Psoas muscle (tissue), 8 donors: ENCODE measurements at places on chromosomes 13 and 19. TPM values are rescaled to one million over a fixed set of nuclear protein-coding genes. Genes with fewer than 3 reads are reported as not detected.

The ZNF524 gene
- 24.8 TPM for total RNA-seq

The NOP53 gene
- total RNA-seq = 101 TPM

The LTBP4 gene
- 43.3 TPM for total RNA-seq

The TTYH1 gene
- not detected for total RNA-seq

The ZNF14 gene
- total RNA-seq = 1.5 TPM

The KRTDAP gene
- total RNA-seq = not detected
